ENCODE measurements at places on chromosomes 5 and 9. TPM values are rescaled to one million over a fixed set of nuclear protein-coding genes. Genes with fewer than 3 reads are reported as not detected.

Gene SPATA31A3
- not detected for total RNA-seq

Gene BTNL3
- not detected for total RNA-seq

Gene DIPK1B
- 1.1 TPM for total RNA-seq

Gene TERT
- total RNA-seq, result not detected

Gene HSD17B3
- total RNA-seq, result not detected

Gene MEF2C
- total RNA-seq, result 19.1 TPM

Gene SLC36A2
- not detected for total RNA-seq

Gene PCDHB6
- 0.16 TPM for total RNA-seq

Gene JAKMIP2
- total RNA-seq, result 1.3 TPM

Gene INSL4
- total RNA-seq, result not detected

Gene OR13F1
- total RNA-seq, result not detected

Gene CDKN2B
- 10.4 TPM for total RNA-seq

Gene CATSPER3
- 0.16 TPM for total RNA-seq

Gene CNTNAP3
- total RNA-seq, result 3.5 TPM

Gene ROPN1L
- total RNA-seq, result 0.32 TPM

Gene PDE4D
- 18.9 TPM for total RNA-seq

Gene DNAI1
- total RNA-seq, result not detected

Gene GRIA1
- 0.16 TPM for total RNA-seq

Gene SPINK6
- total RNA-seq, result not detected

Gene FYB1
- total RNA-seq, result 0.16 TPM

Gene NR2F1
- 65.0 TPM for total RNA-seq

Gene GZMA
- total RNA-seq, result not detected

Gene BAAT
- not detected for total RNA-seq

Gene SYK
- under 0.01 TPM for total RNA-seq

Gene AHRR
- 29.2 TPM for total RNA-seq

Gene SHISAL2B
- total RNA-seq, result 0.16 TPM

Gene ZNF367
- total RNA-seq, result 0.09 TPM

Gene TEX48
- total RNA-seq, result not detected

Gene ALDH1B1
- 6.3 TPM for total RNA-seq

Gene BTNL8
- not detected for total RNA-seq

Gene AJM1
- total RNA-seq, result 0.95 TPM

Gene BSPRY
- not detected for total RNA-seq

Gene PRRX2
- 21.5 TPM for total RNA-seq

Gene HAVCR1
- total RNA-seq, result not detected
